Stimulated activated CD4-positive, alpha-beta T cell treated with anti-CD3 and anti-CD28 coated beads, Interleukin-4, amount 100 ng/mL, for 4 hours (primary cell): ENCODE measurements at places on chromosomes 1 and 21.

DNA sequence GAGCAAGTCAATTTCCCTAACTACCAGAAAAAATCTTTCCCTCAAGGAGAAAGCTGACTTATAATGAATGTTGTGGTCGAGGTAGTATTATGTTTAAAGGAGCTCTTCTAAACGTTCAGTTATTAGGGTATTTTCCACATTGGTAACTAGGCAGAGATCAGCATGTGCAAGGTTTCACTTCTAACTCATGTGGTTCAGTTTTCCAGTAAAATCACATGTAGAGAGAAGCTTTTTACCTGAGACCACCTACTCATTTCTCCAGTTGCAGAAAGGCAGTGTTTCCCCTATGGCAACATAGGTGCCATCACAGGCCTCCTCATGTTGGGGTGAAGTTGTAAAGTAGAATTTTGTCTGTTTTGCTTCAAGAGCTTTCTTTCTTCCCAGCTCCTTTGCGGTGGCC, 23.7 kb downstream of the IL23R start:
- no peak for DNase-seq

GRCh38 chr21:25381936-25382452, 225.3 kb downstream of the MRPL39 start:
- no peak for DNase-seq

GRCh38 chr1:97170300-97170699, 448.7 kb downstream of the PTBP2 start:
- no peak for DNase-seq

DNA sequence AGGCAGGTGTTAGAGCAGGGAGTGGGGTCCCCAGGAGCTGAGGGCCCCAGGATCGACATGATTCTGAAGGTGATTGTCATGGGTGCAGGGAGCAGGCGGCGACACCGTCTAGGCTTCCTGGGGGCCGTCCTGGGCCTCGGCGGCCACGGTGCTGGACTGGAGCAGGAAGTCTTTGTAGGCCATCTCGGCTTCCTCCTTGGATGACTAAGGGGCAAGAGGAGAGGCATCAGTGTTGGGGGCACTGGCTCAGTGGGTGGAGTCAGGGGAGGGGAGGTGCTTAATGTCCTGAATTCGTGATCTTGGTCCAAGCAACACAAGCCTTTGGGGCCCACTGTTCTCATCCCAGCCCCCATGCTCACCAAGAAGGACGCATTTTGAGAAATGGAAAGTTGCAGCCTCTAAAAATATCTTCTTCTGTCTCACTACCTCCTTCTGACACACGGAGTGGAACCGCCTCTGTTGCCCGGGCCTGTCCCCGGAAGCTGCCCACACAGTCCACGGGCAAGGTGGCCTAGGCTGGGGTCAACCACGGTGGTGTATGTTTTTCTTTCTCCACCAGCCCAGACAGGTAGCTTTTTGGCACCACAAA, 8.6 kb upstream of the FCMR start:
- peak; percentile 19 for DNase-seq

DNA sequence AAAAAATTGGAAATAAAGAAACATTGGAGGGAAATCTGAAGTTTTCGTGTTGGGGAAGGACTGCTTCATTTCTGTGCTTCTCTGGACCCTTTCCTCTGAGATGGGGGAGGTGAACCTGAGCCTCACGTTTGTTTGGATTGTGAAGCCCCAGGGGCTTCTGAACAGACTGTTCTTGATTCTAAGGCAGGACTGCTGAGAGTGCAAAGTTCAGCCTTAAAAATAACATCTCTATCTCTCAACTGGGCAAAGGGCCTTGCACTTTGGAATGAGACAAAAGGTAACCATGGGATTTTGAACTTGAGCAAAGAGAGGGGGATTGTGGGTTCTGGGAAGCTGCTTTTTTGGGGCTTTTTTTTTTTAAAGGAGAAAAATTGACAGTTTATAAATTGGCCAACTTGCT, 45.0 kb downstream of the GPR88 start:
- DNase-seq, result no peak

GRCh38 chr1:183048087-183049085, 25.2 kb downstream of the LAMC1 start:
- no peak for DNase-seq

GRCh38 chr1:55287723-55288122, 72.6 kb upstream of the USP24 start:
- DNase-seq, result no peak

DNA sequence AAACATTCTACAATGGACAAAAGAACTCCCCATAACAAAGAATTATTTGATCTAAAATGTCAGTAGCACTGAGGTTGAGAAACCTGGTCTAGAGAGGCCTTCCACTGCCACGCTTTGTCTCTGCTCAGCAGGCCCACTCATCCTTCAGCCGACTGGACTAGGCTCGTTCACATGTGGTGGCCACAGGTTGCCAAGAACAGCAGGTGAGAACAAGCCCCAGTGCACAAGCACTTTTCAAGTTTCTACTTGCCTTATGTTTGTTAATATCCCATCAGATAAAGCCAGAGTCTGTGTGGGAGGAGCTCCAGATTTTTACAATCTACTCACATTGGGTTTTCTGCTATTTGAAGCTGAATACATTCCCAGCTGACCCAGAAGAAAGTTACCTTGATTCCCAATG, 9.1 kb upstream of the EFHD2 start:
- DNase-seq, result no peak

DNA sequence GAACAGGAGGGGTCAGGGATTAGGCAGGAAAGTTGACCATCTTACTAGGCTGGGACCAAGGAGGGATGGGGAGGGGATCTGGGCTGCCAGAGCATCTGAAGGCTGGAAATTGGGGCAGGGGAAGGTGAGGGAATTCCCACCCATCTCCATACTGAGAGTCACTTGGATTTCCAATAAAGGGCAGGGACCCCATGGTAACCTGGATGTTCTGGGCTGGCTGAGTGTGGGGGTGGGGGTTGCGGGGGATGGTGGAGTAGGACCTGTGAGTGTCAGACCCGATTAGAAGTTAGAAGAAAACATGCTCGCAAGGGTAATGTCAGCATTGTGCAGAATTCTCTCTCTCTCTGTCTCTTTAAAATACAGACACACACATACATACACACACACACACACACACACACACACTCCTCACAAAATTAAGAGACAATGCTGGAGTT, 40.0 kb upstream of the EPS15 start:
- no peak for DNase-seq

GRCh38 chr1:203567596-203567995, 59.0 kb upstream of the ATP2B4 start:
- DNase-seq, result no peak

GRCh38 chr1:235648407-235648907, 1.1 kb downstream of the GNG4 start:
- DNase-seq, result no peak

DNA sequence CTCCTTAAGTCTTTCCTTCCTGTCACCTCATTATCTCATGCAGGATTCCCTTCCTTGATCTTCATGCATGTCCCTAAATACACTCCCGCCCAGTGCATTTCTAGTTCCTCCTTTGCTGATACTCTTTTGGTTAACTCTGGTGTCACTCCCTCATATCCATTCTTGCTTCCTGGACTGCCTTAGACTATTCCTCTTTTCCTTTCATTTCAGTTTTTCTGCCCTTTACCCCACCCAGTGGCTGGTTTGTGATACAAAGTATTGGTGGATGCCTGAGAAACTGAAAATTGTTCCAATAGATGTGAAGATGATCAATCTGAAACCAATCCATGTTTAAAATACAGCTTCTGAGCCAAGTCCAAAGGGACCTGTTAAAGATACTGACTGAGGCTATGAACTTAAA, 553.8 kb upstream of the CAMK1G start:
- DNase-seq, result no peak

GRCh38 chr1:234488054-234489006, 9.4 kb upstream of the TARBP1 start:
- no peak for DNase-seq

DNA sequence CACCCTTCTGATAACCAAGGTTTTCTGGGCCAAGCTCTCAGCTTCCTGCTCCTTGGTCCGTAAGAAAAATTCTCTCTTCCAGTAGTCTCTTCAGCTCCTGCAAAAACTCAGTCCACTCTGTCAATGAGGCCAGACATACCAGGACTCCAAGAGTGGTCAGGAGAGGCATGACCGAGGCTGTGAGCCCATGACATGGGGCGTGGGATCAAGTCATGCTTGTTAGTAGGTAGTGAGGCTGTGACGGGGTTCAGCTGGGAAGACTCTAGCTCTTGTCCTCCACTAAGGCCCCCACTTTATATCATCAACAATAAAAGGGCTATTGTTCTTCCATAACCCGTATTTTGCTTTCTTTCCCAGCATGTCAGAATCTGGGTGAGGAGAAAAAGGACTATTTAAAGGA, 10.1 kb upstream of the HCRTR1 start:
- DNase-seq, result no peak

GRCh38 chr1:199854686-199855321, 172.7 kb upstream of the NR5A2 start:
- DNase-seq, result no peak

- no peak for DNase-seq
These were observed 397.6 kb downstream of the LRRIQ3 start for GRCh38 chr1:73800376-73800775.

- DNase-seq, result no peak
These were observed 608 bp downstream of the SNRNP40 start for GRCh38 chr1:31295874-31296485.

DNA sequence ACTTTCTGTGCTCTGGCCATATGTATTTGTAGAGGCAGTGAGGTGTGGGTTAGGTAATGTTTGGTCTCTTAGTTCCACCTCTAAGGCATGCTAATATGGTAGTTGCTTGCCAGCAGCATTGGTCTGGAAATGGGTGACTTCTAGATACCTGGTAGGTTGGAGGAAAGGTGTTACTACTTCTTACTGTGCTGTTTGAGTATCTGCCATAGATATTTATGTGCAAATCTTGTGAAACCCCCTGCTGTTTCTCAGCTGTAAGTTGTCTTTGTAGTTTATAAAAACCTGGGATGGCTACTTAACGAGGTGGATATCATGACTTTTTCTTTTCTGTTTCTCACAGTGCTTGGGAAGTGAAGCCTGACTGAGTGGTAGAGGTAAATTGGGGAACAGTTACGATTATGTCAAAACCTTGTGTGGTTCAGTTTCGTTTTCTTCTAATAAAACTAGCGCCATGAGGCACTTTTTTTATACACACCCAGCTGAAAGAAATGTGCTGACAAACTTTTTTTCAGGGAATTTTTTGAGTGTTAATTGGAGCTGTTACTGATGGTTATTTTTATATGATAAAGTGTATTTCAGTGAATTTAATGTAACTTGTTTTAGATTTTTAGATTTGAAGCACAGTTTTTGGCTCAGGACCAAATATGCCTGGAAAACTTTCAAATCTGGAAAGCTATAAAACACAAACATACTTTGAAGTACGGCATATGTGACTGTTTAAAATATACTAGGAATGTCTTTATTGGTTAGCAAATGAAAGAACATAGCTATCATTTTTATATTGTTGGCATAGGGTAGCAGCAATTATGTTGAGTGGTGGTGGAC, 42.1 kb downstream of the CAMSAP2 start:
- no peak for DNase-seq

DNA sequence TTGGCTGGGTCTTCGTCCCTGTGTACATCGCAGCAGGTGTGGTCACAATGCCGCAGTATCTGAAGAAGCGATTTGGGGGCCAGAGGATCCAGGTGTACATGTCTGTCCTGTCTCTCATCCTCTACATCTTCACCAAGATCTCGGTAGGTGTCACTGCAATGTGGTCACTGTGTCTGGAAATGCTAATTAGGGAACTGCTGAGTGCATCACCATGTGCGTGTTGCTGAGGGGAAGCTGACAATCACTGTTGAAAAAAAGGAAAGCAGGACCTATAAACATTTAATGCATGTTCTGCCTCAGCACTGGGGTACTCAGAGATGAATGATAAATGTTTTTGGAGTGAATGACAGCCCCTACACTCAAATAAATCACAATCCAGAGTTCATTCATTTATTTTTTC, 6.8 kb downstream of the SLC5A9 start:
- DNase-seq, result no peak

GRCh38 chr1:205976708-205977401, 26.3 kb downstream of the RAB7B start:
- DNase-seq, result no peak

GRCh38 chr21:35943752-35944151, 116.6 kb downstream of the SETD4 start:
- no peak for DNase-seq

DNA sequence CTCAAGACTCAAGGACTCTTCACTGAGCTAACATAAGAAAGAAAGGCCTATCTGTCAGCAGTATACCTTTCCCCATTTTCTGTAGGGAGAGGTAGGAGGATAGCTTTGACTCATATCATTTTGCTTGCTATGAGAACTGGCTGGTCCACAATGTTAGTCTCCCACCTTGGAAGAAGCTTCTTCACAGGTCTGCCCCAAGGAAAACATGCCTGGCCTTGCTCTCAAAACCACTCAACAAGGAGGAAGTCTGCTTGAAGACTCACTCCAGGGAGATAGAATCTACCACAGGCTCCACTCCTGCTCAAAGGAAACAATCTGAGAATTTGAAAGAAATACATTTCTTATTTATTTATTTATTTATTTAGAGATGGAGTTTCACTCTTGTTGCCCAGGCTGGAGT, 29.5 kb upstream of the LAMC1 start:
- DNase-seq, result no peak

GRCh38 chr21:45853703-45854342, 127.7 kb upstream of the COL6A1 start:
- DNase-seq, result no peak

GRCh38 chr1:232033285-232033684, 406.7 kb downstream of the DISC1 start:
- DNase-seq, result no peak

DNA sequence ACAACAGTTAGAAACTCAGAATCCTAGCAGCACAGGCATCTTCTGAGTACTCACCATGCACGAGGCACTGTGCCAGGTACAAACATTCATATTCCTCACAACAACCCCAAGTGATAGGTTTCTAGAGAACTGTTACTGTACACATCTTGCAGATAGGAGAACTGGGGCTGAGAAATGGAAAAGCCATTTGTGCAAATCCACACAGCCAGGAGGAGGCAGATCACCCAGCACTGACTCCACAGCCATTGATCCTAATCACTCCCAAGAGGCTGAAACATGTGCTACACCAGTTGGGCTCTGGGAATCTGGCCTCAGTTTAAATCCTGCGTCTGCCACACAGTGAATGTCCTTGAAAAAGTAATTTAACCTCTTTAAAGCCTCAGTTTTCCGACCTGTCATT, 151.0 kb downstream of the ST6GALNAC5 start:
- no peak for DNase-seq

GRCh38 chr1:200150006-200150405, 122.5 kb downstream of the NR5A2 start:
- DNase-seq, result no peak

- no peak for DNase-seq
These were observed 176.2 kb downstream of the IGSF21 start for GRCh38 chr1:18283601-18284385.

DNA sequence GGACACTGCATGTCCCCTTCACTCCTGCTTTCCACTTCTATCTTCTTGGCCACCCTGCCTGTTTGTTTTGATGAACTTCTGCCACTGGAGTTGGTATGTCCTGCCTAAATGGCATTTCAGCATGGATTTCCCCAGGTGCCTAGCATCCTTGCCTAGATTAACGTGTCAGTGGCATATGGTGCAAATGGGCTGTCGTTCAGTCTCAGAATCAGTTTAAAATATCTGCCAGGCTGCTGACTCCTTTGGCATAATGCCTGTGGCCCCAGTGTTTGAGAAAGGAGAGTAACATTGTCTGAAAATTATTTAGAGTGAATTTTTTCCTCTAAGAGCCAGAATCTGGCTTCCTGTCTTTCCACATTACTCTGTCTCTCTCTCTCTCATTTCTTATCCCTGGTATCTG, 64.9 kb upstream of the BARHL2 start:
- no peak for DNase-seq
